Hepatocyte (in vitro differentiated cells): ENCODE measurements at places on chromosomes 12 and 14. TPM values are rescaled to one million over a fixed set of nuclear protein-coding genes. Genes with fewer than 3 reads are reported as not detected.

- DNase-seq, result no peak
- peak overlapping the region; percentile 92 for H3K27ac ChIP-seq
- H3K4me3 ChIP-seq, result no peak overlapping the region
- peaks cover 35% of the 10 kb centered on the region for H3K4me1 ChIP-seq
These were observed 428.1 kb downstream of the ZFP36L1 start for GRCh38 chr14:68364792-68365192.

The KRT80 gene
- 0.28 and 0.77 TPM in 2 replicates for total RNA-seq

GRCh38 chr12:122089077-122089476 is 10.5 kb downstream of the MLXIP start:
- H3K27ac ChIP-seq, result no peak overlapping the region
- DNase-seq, result no peak
- H3K27me3 ChIP-seq, result no peaks in the 10 kb centered on the region
- peaks cover 8% of the 10 kb centered on the region for H3K4me1 ChIP-seq
- H3K4me3 ChIP-seq, result no peak overlapping the region

The ADSS1 gene
- 3.1 and 3.8 TPM in 2 replicates for total RNA-seq

The LRP1-AS gene
- total RNA-seq, result not detected in 2 replicates

DNA sequence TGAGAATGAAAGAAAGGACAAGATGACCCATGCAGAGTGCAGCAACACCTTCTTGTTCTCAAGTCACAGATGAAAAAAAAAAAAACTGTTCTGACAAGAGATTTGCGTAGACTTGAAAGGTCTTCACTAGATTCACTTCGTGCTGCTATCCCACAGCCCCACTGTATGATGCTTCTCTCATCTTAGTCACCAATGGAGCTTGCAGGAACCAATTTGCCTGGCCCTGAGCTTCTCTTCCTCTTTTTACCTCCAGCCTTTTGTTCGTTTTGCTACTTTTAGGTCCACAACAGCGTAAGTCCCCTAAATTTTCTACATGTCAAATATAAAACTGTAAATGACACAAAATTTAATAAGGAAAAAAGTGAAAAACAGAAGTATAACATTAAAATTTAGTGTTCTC is 107.9 kb upstream of the NAP1L1 start:
- no peaks in the 10 kb centered on the region for H3K4me1 ChIP-seq
- H3K4me3 ChIP-seq, result no peak overlapping the region
- no peak for DNase-seq
- no peak overlapping the region for H3K27ac ChIP-seq
- H3K36me3 ChIP-seq, result no peaks in the 10 kb centered on the region
- no peaks in the 10 kb centered on the region for H3K27me3 ChIP-seq

- H3K4me1 ChIP-seq, result no peaks in the 10 kb centered on the region
- H3K36me3 ChIP-seq, result no peaks in the 10 kb centered on the region
- no peak overlapping the region for H3K4me3 ChIP-seq
These were observed 7.6 kb upstream of the FITM1 start for GRCh38 chr14:24122898-24123297.

DNA sequence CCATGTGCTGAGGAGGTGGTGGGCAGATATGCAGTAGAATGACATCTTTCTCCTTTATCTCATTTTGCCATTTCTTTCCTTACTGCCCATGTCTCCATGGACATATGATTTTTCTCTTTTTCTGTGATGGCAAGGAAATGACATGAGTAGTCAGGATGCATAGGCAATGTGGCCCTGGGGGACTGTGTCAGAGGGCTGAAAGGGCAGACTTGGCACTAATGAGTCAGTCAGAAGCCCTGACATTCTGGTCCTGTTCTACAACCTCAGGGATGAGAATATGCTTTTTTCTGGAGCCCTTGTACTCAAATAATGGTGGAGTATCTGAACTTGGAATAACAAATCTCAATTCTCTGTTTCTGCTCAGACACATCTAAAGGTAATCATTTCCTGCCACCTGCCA is 167.8 kb downstream of the TMEM117 start:
- H3K27me3 ChIP-seq, result no peaks in the 10 kb centered on the region
- no peaks in the 10 kb centered on the region for H3K4me1 ChIP-seq
- DNase-seq, result no peak
- H3K4me3 ChIP-seq, result no peak overlapping the region
- no peaks in the 10 kb centered on the region for H3K36me3 ChIP-seq
- H3K27ac ChIP-seq, result no peak overlapping the region

DNA sequence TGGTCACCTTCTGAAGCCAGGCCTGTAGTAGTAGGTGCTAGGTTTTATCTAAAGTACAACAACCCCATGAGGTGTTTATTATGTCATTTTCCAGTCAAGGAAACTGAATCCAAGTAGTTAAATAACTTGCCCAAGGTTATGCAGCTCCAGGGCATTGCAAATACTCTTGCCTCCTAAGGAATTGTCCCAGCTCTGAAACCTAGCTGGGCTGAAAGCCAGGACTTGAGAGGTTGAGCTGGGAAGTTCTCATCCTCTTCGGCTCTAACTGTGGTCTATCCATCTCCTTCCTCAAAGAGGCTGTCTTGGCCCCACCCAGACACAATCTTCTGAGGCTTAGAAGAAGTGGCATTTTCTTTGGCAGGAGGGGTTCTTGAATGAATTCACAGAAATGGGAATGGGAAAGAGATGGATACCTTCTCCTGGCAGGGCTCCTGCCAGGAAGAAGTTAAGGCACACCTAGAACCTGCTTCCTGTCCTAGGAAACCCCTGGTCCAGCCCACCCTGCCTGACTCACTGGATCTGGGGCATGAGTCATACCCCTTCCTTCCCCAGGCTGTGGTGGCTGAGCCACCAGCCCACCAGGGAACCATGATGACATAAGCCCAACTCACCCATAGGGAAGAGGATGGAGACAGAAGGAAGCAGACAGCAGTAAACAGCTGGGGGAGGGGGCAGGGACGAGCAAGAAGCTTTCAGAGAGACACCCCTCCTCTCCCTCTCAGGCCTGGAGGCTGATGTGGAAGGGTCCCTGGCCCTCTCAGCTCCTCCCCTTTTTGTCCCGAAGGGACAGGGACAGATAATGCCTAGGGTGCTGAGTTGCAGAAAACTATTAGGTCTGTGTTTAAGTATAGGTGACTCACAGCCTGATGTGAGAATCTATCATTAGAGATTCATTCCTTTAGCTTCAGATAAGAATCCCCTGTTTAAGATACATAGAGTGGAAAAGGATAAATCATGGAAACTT is 2.1 kb upstream of the PLEK2 start:
- DNase-seq, result peak; percentile 51
- no peaks in the 10 kb centered on the region for H3K27me3 ChIP-seq
- H3K4me1 ChIP-seq, result peaks cover 11% of the 10 kb centered on the region
- H3K36me3 ChIP-seq, result no peaks in the 10 kb centered on the region
- H3K27ac ChIP-seq, result peak overlapping the region; percentile 28

DNA sequence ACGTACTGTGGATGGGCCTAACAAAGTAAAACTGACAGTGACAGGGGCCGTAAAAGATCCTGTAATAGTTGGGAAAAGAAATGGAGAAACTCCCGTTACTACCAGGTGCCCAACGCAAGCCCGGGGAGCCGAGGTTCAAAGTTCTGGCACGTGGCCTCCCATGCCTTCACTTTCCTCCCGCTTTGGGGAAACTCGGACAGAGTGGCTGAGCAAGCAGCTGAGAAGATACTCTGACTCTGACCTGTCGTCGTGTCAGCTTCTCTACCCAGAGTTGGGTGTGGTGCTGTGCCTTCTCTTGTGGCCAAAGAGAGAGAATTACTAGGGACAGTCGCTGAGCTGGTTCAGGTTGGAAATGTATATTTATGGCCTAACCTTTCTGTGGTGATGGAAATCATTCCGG is 1.7 kb downstream of the B4GALNT3 start:
- no peak overlapping the region for H3K4me3 ChIP-seq
- DNase-seq, result peak; percentile 56
- H3K36me3 ChIP-seq, result no peaks in the 10 kb centered on the region
- peak overlapping the region; percentile 29 for H3K27ac ChIP-seq
- peaks cover 39% of the 10 kb centered on the region for H3K27me3 ChIP-seq

DNA sequence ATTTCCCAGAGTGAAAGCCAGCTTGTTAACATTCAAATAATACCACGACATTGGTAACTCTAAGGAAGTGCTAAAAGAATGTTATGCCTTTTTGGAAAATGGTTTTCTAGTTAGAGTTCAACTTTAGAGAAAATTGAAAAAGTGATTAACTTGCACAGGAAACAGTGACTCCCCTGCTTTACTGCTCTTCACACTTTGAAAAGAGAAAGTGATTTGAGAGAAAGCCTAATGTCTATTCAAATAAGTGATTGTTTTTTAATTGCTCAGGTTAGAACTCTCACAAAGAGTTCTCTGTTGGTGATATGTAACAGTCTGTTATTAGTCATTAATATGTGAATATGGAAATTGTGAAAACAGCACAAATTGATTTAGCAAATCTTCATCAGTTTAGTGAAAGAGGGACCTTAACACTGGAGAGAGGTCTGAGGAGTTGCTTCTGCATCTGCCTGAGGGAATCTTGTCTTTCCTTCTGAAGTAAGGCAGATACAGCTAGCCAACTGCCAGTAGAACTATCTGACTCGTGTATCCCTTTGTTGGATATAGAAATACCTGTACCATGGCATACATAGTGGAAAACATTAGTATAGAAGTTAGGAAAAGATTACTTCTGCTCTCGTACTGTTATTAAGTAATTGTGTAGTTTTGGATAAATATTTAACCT is 25.5 kb downstream of the ATF7IP start:
- H3K27me3 ChIP-seq, result no peaks in the 10 kb centered on the region
- H3K4me1 ChIP-seq, result peaks cover 7% of the 10 kb centered on the region

DNA sequence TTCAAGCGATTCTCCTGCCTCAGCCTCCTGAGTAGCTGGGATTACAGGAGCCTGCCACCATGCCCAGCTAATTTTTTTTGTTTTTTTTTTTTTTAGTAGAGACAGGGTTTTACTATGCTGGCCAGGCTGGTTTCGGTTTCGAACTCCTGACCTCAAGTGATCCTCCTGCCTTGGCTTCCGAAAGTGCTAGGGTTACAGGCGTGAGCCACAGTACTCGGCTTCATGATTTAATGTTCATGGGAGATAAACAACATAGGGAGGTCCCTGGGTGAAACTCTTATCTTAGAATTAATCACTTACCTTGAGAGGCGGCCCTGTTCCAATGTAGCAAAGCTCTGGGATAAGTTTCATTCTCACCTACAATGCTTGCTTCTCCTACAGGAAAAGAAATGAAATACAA is 48.3 kb downstream of the SEL1L start:
- H3K27ac ChIP-seq, result no peak overlapping the region
- no peak for DNase-seq
- H3K36me3 ChIP-seq, result no peaks in the 10 kb centered on the region
- no peak overlapping the region for H3K4me3 ChIP-seq

The PTPN6 gene
- total RNA-seq, result 14.5 and 17.2 TPM in 2 replicates

The SDR39U1 gene
- total RNA-seq, result 24.4 and 34.1 TPM in 2 replicates

- no peak for DNase-seq
- H3K4me3 ChIP-seq, result no peak overlapping the region
- no peaks in the 10 kb centered on the region for H3K27me3 ChIP-seq
- no peak overlapping the region for H3K27ac ChIP-seq
- peaks cover 16% of the 10 kb centered on the region for H3K4me1 ChIP-seq
- no peaks in the 10 kb centered on the region for H3K36me3 ChIP-seq
These were observed 65.3 kb downstream of the DENND5B start for GRCh38 chr12:31525496-31526157.

The IQSEC3 gene
- total RNA-seq, result 0.36 and 0.70 TPM in 2 replicates

The RACGAP1 gene
- 22.1 and 22.2 TPM in 2 replicates for total RNA-seq

GRCh38 chr12:95072900-95073697 is at the start of gene NR2C1:
NR2C1 (minus strand) TSS chr12:95073618; CDS start chr12:95067384, 6,234 bp downstream.
- peak within 1 kb of the TSS; percentile 78 for H3K4me3 ChIP-seq
- no peaks in the 10 kb centered on the region for H3K27me3 ChIP-seq
- DNase-seq, result peak; percentile 97
- H3K36me3 ChIP-seq, result no peaks in the 10 kb centered on the region
- H3K4me1 ChIP-seq, result no peaks in the 10 kb centered on the region

DNA sequence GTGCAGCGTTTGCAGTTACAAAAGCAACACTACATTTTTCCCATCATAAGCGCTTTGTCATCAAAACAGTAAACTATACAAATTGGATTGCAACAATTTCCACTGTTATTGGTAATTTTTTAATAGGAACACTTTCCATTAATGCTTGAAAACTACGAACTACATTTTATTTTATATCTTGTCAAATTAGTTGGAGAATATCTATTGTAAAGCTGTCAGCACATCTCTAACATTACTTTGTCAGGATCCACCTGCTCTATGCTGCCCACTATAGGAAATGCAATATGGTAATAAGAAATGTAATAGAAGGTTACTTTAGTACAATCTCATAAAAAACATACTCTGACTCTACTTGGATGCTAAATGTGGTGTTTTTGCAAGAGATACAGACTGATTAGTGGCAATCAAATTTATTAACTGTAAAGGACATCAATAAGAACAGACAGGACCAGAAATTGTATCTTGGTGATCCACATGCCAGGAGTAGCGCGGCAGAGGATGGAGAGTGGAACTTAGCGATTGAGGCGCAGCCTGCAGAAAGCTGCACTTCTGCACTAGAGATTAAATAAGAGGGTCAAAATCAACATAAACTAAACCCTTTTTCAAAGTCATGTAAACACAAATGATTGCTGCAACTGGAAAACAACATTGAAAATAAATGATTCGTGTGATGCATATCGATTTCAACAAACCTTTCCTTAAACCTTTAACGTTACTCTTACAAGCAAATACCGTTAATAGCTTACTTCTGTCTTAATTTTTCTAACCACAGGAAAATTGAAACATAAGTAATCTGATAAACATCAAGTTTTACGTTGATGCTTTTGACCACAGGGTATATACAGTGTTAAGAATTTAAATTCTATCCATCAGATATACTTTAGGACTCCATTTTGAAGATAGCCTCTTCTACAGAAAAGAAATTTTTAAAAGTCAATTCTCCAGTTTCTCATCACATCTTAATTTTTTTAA is 3.6 kb upstream of the ARID2 start:
- H3K27me3 ChIP-seq, result no peaks in the 10 kb centered on the region
- no peaks in the 10 kb centered on the region for H3K36me3 ChIP-seq
- no peaks in the 10 kb centered on the region for H3K4me1 ChIP-seq
- peak overlapping the region; percentile 92 for H3K4me3 ChIP-seq
- DNase-seq, result peak; percentile 64
- H3K27ac ChIP-seq, result peak overlapping the region; percentile 100

The RFX4 gene
- not detected in 2 replicates for total RNA-seq

The FBRSL1 gene
- total RNA-seq, result 5.8 and 18.5 TPM in 2 replicates

The AMIGO2 gene
- total RNA-seq, result 57.2 and 57.8 TPM in 2 replicates

The LRRC10 gene
- total RNA-seq, result not detected in 2 replicates

The PAH gene
- 203 and 206 TPM in 2 replicates for total RNA-seq

GRCh38 chr12:30732954-30733637 is 21.7 kb downstream of the CAPRIN2 start:
- no peaks in the 10 kb centered on the region for H3K4me1 ChIP-seq
- no peak overlapping the region for H3K4me3 ChIP-seq
- no peaks in the 10 kb centered on the region for H3K27me3 ChIP-seq
- no peak for DNase-seq
- no peaks in the 10 kb centered on the region for H3K36me3 ChIP-seq
- H3K27ac ChIP-seq, result no peak overlapping the region

DNA sequence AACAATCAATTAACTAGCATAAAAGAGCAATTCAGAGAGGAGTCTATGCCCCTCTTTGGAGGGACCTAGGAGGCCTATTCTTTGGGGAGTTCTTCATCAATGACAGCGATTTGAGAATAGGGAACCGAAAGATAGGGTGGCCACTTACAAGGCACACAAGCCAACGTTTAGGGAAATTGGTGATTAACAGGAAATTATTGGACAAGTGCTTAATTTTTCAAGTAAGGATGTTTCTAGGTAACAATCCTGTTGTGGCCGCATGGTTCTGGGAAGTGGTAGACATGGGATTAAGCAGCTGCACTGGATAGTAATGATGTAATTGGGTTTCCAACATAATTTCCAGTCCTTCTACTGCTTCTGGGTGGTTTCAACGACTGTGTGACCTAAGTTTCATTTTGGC is 83.2 kb downstream of the HMGA2 start:
- peak overlapping the region; percentile 53 for H3K27ac ChIP-seq
- H3K36me3 ChIP-seq, result no peaks in the 10 kb centered on the region
- no peaks in the 10 kb centered on the region for H3K27me3 ChIP-seq
- DNase-seq, result no peak

The RPL10L gene
- total RNA-seq, result not detected in 2 replicates

The RHOJ gene
- total RNA-seq, result 3.2 and 9.6 TPM in 2 replicates
